ENCODE measurements at places on chromosomes 3 and 15.

GRCh38 chr3:161409069-161409468 is 37.8 kb upstream of the SPTSSB start:
- DNase-seq = peak; percentile 49

- no peak for DNase-seq
Observed at GRCh38 chr3:71152892-71153265, 430.6 kb downstream of the FOXP1 start.

DNA sequence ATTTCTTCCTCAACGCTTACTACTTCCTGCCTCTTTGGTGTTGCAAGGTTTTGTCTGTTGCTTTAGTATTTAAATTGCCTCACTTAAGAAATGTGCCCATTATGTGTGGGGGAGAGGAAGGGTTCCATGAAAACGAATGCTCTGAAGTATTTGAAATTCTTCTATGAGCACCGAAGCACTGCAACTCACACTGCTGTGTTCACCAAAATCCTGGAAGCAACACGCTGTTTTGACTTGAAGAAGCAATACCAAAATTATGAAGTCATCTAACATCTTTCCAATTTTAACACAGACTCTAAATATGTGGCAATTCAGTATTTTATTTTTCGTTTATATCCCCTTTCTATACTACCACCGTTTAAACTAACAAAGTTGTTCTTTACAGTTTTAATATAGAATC is 101.5 kb downstream of the RBMS3 start:
- no peak for DNase-seq

DNA sequence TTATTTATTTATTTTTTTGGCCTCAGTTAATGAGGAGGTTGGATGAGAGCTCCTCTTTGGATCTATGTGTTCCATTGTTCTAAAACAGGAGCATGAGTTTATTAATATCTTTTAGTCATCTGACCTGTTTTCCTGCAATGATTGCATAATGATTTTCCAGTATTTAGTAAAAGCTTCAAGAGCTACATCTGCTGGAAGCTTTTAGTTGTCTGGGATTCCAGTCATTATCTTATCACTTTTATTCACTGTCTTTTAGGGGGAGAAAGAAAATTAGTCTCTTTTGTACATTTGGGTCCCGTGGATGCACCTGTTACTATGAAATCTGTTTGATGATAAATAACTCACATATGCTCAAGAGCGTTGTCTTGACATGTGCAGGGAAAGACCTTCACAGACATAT is 1270.0 kb downstream of the ROBO1 start:
- DNase-seq = no peak

DNA sequence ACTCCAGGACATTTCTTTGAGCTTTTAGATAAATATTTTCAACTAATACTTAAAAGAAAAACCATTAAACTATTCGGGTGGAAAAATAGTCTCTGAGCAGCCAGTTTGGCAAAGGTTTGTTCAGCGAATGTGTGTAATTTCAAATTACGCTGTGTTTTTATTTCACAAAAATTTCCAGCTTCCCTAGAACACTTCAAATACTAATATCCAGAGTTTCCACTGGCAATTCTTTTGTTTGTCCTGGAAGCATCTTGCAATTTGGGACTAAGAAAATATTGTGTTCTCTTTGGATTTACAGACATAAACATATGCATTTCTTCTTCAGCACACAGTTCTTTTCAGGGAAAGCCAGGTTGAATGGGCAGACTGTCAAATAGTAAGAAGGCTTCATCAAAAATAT is 61.9 kb downstream of the MDFIC2 start:
- no peak for DNase-seq

DNA sequence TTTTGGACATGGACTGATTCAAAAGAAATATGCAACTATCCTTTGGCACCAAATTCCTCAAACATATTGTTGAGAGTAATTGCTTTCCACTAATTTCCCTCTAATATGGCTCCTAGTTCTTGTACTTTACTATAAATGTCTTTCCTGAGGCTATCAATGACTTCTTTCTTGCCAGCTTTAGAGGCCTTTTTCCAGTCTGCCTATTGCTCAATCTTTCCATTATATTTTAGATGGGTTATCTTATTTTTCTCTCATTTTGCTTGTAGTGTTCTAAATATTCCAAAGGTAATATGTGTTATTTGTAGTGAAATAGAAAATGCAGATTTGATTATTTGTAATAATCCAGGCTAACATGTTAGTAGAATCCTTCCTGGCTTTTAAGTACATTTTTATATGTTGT is 11.5 kb upstream of the TEX9 start:
- DNase-seq = peak; percentile 42

GRCh38 chr3:197026481-197026866 is 3.1 kb downstream of the MELTF start:
- no peak for DNase-seq

GRCh38 chr3:147937341-147937740 is 528.2 kb downstream of the ZIC1 start:
- peak; percentile 86 for DNase-seq

GRCh38 chr15:66095871-66096687 is 157.5 kb downstream of the MEGF11 start:
- DNase-seq = no peak

- no peak for DNase-seq
Observed at GRCh38 chr3:172259726-172260248, 188.5 kb downstream of the GHSR start.

DNA sequence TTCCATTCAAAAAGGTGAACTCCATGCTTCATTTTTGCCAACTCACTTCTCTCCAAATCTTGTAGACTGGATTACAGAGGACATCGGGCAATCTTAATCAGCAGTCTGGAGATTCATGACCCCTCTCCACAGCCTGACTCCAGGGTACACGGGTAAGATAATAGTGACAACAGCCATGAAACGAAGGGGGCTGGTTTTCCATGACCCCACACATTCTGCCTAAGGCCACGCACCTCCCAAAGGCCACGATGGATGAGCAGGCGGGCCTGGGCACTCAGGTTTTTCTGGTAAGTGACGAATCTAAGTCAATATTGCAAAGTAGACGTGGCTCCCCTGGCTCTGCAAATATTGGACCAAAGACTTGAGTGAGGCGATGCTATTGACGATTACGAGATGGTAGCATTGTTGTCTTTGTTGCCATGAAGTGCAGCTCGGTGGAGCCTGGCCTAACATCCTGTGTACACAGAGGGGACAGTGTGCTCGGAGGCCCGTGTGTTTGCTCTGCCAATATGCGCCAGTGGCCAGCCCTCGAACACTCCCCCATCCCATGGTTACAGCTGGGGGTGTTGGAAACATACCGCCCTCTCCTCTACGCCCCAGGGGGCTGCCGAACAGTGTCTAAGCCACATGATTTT is 119.1 kb downstream of the OPA1 start:
- DNase-seq = peak; percentile 8

DNA sequence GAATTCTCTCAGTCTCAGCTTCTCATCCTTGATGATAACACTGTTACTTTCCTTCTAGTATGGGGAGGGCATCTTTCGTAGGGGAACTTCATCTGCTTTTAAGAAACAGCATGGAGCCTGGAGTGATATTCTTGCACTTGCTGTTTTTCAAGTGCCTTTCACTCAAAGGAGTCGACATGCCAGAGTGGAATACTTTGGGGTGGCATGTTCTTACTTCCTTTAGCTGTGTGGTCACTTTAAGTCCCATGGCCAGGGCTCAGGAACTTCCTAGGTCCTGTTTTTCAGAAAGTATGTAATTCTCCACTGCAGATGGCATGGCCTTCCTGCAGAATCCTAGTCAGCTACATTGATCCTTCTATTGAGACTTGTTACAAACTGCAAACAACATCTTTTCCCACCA is 28.1 kb upstream of the CDCP1 start:
- no peak for DNase-seq

GRCh38 chr3:186849374-186849975 is 7.0 kb downstream of the ADIPOQ start:
- DNase-seq = no peak

GRCh38 chr3:185988080-185988815 is 50.4 kb upstream of the TRA2B start:
- no peak for DNase-seq

DNA sequence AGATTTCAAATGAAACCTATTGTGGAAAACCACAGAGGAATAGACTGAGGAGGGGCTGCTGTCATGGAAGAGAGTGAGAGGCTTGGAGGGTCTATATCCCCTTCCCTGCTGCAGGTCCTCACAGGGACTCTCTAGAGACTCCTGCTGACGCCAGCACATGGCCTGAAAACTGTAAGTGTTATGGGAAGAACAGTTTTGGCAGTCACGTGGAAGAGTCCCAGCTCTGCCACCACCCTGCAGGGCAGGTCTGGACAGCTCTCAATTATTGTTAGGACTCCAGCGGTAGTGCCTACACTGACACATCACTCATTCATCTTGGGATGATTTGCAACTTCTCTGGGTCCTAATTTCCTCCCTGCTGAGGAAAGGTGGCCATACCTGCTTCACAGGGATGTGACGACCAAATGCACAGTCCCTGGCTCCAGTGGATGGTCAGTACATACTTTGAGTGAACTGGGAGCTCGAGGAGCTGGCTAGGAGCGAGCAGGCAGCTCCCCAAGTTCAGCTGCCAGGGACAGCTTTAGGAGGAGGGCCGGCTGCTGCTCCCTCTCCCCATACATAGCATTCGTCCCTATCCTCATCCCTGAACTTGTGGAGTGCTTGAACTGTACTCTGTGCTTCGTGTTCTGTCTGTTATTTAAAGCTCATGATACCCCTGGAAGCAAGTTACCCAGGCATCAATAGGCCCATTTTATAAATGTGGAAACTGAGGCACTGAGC is 49.2 kb downstream of the CTXND1 start:
- no peak for DNase-seq

GRCh38 chr3:136604961-136605360 is 147.2 kb downstream of the STAG1 start:
- DNase-seq = no peak

DNA sequence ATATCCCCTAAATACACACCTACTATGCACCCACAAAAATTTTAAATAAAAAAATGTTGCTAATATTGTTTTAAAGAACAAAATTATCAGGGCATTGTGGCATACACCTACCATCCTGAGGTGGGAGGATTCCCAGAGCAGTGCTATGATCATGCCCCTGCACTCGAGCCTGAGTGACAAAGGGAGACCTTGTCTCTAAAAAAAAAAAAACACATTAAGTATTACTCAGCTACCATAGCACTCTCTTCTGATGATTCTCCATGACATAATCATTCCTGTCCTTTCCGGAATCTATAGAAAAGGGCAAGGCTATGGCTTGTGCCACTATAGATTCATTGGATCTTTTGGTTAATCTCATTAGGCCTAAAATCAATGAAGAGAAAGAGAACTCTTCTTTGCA is 77.4 kb downstream of the ACAP2 start:
- DNase-seq = no peak

DNA sequence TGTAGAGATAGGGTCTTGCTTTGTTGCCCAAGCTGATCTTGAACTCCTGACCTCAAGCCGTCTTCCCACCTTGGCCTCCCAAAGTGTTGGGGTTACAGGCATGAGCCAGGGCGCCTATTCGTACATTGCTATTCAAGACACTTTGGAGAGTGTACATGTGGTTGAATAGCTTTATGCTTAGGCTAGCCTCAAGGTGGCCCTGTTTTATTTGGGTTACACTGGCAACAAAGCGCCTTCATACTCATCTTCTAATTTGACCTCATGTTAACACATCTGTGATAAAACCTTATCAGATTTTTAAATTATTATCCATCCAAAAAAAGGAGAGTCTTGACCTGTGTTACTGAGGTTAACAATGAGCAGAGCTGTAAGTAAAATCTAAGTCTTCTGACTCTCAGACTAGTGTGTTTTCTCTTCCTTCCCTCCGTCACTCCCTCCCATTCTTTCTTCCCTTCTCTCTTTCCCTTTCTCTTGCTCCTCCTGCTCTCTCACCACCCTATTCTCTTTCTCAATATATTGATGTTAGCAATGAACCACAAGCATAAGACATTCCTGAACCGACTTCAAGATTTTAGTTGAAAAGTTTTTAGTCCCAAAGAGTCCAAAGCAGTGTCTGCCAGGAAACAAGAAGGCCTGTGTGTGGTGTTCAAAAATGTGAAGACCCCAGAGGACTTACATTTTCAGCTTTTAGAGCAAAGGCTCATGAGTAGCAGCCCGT is 603.7 kb upstream of the CFAP20DC start:
- DNase-seq = no peak

DNA sequence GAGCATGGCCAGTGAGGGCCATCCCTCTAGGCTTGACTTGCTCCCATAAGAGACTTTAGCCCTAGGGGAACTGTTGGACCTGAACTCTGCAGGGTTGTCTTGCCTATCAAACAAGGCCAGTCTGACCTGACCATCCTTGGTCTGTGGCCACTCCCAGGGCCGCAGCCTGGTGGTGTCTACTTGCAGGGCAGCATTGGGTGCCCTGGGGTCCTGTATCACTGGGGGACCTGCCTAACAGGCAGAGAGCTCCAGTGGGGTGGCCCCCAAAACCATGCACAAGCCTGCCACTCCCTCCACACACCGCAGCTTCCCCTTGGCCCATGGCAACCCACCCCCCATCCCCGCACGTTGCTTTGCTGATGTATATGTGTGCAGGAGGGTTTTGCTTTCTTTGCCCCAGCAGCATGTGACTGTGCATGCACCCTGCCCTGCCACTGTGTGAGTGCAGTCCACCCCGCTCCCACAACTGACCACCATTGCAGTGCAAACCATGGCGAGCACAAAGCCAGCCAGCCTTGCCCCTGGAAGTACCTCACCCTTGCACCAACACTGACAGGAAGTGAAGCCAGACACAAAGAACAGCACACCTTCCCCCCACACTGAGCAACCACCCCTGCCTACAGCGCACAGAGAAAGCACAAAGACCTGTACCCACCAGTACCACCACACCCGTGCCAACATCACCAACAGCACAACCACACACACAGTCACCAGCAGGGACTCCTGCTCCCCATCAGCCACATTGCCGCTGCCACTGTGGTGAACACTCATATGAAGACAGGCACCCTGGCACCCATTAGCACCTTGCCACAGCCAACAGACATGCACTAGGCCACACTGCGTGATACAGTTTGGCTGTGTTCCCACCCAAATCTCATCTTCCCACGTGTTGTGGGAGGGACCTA is 88.8 kb downstream of the SENP7 start:
- DNase-seq = no peak

- no peak for DNase-seq
Observed at GRCh38 chr3:54273791-54274190, 151.4 kb downstream of the CACNA2D3 start.

DNA sequence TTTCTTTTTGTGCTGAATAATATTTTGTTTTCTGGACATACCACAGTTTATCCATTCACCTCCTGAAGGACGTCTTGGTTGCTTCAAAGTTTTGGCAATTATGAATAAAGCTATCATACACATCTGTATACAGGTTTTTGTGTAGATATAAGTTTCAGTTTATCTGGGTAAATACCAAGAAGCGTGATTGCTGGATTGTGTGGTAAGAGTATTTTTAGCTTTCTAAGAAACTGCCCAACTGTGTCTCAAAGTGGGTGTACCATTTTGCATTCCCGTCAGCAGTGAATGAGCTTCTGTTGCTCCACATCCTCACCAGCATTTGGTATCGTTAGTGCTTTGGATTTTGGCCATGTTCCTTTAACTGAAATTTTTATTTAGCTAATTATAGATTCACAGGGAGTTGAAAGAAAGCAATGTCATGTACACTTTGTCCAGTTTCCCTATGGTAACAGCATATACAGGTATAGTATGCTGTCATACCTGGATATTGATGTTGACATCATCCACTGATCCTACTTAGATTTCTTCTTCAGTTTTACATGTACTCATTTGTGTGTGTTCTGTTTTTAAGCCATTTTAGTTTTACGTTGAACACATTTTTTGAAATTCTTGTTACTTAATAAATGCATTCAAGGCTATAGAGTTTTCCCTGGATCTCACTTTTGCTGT is 11.9 kb downstream of the ARID3B start:
- DNase-seq = no peak

GRCh38 chr15:91694831-91695210 is 158.7 kb upstream of the SLCO3A1 start:
- DNase-seq = peak; percentile 16
